ENCODE measurements at places on chromosomes 6 and 20.

DNA sequence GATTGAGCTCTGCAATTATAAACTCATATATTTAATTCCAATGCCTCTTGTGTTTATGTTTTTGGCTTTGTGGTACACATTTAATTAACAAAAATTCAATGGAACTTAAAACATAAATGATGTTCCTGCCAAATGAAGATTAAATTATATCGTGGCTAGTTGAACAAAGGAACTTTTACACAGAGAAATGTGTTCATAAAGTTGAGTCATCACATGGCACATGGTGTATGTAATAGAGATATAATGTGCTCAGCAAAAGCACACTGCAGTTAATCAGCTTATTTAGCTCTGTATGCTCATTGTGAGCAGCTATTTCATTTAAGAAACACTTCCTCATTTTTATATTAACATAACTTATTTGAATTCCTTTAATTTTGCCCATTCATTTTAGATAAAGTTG lies 1295.6 kb upstream of the CITED2 start:
- DNase-seq: no peak

DNA sequence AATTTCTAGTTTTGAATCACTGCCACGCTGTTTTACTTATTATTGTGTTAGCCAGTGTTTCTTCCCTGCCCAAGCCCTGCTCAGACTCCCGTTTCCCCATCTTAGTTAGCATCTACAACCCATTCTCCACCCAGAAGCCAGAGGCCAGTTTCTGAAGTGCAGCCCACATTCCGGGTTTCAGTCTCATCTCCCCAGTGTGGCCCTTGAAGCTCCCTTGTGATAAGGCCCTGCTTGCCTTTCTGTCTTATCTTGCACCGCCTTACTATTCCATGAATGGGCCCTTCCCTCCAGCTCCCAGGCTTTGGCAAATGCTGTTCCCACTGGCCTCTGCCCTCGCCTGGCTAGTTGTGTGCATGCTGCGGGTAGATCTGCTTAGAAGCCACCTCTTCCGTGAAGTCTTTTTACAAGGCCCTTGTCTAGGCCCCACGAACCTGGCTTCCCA lies 41.1 kb downstream of the TOX2 start:
- no peak for DNase-seq

DNA sequence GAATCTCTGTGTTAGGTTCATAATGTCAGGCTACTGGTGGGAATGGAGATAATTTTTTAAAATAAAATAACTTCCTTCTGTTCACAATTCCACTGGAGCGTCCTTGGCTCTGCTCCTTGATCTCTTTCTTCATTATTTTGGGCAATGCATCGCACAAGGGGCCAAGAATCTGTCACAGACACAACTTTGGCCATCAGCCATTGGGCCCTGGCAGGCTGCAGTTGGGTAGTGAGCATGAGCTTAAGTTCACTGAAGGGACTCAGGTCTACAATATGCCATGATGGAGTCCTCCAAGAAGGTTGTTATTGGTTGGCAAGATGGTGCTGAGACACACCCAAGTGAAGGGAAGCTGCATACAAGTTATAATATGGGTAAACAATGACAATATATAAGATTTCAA lies 40.0 kb downstream of the CYP39A1 start:
- DNase-seq: no peak

- no peak for DNase-seq
These were observed 610.5 kb downstream of the HTR1B start for GRCh38 chr6:76852776-76853175.

DNA sequence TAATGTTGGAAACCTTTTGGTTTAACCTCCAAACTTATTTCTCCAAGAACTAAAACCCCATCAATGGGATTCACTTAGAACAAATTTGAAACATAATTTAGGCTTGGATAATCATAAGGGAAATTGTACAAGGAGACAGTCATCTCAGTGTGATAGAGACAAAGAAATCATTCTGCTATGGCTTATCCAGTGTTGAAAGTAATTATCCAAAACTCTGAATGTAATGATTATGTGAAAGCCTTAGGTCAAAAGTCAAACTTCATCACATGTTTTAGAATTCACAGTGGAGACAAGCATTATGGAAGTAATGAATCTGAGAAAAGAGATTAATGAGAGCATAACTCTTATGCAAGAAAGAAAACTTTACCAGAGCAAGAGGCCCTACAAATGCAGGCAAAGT lies 20.0 kb downstream of the MC3R start:
- DNase-seq: no peak

DNA sequence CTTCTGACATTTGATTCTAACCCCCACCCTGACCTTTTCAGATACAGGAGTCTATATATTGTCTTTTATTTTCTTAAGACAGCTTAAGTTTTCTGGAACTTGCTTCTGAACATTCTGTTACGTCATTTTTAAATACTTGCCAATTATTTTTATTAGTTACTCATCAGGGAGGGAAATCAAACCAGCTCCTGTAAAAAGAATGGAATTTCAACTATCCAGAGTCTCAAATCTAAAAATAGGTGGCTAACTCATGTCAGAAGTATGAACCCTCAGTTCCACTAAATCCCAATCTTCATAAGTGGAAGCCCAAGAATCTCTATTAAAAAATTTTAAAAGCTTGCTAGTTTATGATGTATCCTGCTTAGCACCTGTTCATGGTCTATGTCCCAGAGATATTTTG lies 900.0 kb downstream of the KIF16B start:
- no peak for DNase-seq
